ENCODE measurements at places on chromosomes 7 and 10.

GRCh38 chr10:111990734-111991133, 192.8 kb downstream of the GPAM start:
- DNase-seq, result no peak

GRCh38 chr7:141161550-141162535, 88.0 kb downstream of the TMEM178B start:
- DNase-seq, result no peak

GRCh38 chr10:124480860-124481259, 19.2 kb downstream of the LHPP start:
- no peak for DNase-seq

DNA sequence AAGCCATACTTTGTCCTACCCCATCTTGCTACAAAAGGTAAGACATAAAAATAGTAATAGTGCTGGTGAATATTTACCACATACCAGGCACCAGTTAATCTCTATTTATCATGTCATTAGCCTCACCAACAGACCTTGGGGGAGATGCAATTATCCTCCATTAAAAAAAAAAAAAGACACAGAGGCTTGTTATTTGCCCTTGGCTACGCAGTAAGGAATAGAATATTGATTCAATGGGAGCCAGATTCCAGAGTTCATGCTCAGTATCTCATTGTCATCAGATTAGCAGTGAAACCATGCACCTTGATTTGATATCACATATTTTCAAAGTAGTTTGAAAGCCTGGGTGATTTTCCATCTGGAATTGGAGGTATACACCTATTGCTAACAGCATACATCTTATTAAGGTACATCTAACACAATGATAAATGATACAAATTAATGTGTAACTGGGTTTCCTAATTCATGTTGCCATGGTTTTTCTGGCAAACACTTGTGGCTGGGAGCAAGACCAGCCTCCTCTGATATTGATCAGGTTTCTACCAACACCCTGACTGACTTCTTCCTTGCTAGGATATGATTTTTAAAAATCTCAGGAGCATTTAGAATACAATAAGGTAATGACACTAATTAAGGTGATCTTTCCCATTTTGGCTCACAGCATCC, 67.1 kb upstream of the PRR15 start:
- no peak for DNase-seq

- DNase-seq, result no peak
Measured at GRCh38 chr7:69768986-69769595, 170.8 kb downstream of the AUTS2 start.

DNA sequence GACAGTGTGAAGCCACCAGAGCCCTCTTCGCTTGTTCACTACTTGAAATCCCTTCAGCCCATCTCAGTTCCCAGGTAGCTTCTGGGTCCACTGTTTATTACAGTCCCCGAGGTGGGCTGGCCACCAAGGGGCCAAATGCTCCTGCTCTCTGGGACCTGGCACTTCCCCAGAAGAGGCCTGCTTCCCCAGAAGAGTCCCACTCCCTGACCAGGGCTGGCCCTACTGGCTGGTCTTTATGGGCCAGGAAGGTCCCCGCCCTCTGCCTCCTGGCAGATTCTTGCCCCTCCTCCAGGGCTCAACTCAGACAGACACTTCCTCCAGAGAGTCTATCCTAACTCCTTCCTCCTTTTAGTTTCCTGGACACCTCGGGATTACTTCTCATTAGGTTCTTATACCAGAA, 70.7 kb upstream of the LRRC18 start:
- DNase-seq, result no peak

- DNase-seq, result no peak
Measured at GRCh38 chr7:44212581-44213184, 11.9 kb downstream of the YKT6 start.

All from T-helper 1 cell (primary cell).